ENCODE measurements at places on chromosomes 6 and 20. TPM values are rescaled to one million over a fixed set of nuclear protein-coding genes. Genes with fewer than 3 reads are reported as not detected.

- no peak for DNase-seq
Measured at GRCh38 chr6:35388772-35389352, 46.5 kb downstream of the PPARD start.

DNA sequence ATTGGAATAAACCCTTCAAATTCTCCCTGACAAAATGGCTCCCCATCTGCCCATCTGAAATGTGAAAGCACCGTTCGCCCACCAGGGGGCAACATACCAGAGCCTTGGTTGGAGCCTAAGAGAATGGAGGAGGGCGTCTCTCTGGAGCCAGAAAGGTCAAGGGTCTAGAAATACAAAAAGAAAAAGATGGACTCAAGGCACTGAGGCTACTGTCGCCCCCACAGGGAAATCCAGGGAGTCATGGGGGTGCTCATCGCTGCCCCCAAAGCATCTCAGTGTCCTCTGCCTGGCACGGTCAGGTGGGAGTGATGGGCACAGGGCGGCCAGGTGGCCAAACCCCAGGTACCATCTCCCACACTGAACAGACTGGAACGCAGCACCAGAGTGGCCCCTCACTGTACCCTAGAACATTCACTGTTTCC lies 136.3 kb downstream of the ZMYND8 start:
- DNase-seq: peak; percentile 80

GRCh38 chr6:4304927-4305455 lies 169.6 kb upstream of the ECI2 start:
- DNase-seq: no peak

- DNase-seq: no peak
Measured at GRCh38 chr20:11136691-11137090, 462.9 kb upstream of the JAG1 start.

The SRMS gene
- not detected for total RNA-seq
